Left lobe of liver (tissue), 2 donors: ENCODE measurements at places on chromosomes 3 and 15. TPM values are rescaled to one million over a fixed set of nuclear protein-coding genes. Genes with fewer than 3 reads are reported as not detected.
A peak's percentile ranks its signal among the peaks of the same experiment; 100 is the strongest.

- no peak for DNase-seq
Measured at GRCh38 chr3:119223511-119223910, 17.2 kb downstream of the B4GALT4 start.

GRCh38 chr3:10553591-10554235, 48.3 kb upstream of the ATP2B2 start:
- peak; percentile 6 for DNase-seq

DNA sequence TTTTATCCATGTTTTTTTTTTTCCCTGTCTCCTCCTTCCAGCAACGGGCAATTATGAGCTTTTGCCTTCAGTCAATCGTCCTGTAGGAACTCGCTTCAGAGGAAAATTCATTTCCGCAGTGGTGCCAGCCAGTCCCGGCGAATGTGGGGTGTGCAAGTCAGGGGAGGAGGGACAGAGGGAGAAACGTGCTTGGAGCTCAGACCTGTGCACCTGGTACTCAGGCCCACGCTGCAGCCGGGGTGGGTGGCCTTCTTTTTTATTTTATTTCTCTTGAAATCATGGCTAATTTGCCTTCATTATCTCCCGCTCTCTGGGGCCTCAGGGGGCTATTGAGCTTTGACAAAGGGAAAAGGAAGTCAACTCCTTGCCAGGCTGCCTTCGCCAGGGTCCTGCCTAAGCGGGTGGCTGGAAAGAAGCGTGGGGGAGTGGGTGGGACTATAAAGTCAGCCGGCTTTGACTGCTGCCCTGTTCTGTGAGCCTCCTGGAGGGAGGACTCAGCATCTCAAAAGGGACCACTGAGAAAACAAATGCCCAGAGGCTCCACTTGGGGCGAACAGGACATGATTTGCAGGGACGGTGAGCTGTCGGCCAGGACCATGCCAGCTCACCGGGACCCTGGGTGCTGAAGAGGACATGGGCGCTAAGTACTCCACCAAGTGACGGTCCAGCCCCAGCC, 5.5 kb downstream of the GRIP2 start:
- no peak for DNase-seq

NOX5 gene
- total RNA-seq: 0.13 TPM

ADAMTSL3 gene
- total RNA-seq: 17.8 TPM

DNA sequence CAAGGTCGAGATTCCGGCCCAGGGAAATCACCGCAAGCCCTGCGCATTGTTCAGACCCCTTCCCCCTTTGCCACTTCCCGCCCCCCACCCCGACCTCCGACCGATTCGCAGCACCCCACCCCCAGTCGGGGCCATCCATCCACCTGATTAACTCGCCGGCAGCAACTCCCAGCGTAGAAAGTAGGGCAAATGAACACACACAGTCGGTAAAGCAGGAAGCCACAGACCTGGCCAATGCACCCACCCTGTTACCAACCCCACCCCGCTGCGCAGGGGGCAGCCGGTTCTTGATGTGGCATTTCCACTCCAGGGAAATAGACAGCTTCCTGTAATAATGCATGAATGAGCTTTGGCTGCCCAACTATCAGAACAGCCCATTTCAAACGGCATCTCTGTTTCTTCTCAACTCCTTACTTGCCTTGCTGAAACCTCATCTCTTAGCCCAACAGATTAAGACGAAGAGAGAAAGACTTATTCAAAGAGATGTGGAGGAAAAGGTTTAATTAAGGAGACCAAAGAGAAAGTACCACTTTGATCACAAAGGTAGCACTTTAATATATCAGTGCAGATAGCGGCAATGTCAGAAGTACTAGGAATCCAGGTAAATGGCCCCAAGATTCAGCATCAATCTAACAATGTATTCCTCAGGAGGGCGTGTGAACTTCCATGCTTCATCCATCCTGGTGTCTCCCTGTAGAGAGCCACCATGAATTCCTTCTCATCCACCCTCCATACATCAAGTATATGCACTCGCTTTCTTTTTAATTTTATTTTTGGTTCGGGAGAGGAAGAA, 1.9 kb downstream of the TNIK start:
- DNase-seq: no peak

- peak; percentile 67 for DNase-seq
Measured at GRCh38 chr15:59492389-59493377, 54.7 kb downstream of the FAM81A start.

LRTM1 gene
- total RNA-seq: not detected

- no peak for DNase-seq
Measured at GRCh38 chr15:65130941-65131340, 2.7 kb downstream of the PDCD7 start.
